ENCODE measurements at places on chromosomes 6 and 20.

DNA sequence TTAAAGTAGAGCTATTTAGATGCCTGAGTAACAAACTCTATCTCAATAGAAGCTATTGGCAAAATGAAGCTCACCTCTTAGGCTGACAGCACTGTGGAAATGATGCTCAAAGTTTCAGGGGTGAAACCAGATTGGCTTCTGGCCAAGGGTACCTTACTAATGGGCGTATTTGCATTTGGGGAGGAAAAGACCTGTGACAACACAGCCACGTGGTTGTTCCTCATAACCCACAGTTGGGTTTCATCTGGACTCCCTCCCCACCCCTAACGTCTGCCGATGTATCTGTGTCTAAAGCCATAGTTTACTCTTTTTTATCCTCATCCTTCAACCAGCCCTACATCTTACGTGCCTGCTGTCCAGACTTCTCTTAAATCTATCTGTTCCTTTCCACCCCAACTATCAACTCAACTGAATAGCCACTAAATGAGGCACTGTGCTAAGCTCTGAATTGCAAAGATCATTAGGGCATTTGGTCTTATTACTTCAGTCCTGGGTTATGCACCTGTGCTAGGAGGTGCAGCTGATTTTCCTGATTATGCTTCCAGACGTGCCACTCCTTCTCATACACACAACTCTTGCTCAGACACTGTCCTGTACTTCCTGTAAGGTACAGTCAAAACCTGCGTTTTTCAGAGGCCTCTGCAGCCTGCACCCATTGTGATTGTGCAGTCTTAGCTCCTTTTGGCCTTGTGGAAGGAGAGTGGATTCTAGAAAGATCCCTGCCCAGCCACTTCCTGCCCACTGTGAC is 80.6 kb upstream of the ARMC2 start:
- no peak for DNase-seq

GRCh38 chr6:36230371-36230770 is 33.8 kb downstream of the BRPF3 start:
- DNase-seq: no peak

DNA sequence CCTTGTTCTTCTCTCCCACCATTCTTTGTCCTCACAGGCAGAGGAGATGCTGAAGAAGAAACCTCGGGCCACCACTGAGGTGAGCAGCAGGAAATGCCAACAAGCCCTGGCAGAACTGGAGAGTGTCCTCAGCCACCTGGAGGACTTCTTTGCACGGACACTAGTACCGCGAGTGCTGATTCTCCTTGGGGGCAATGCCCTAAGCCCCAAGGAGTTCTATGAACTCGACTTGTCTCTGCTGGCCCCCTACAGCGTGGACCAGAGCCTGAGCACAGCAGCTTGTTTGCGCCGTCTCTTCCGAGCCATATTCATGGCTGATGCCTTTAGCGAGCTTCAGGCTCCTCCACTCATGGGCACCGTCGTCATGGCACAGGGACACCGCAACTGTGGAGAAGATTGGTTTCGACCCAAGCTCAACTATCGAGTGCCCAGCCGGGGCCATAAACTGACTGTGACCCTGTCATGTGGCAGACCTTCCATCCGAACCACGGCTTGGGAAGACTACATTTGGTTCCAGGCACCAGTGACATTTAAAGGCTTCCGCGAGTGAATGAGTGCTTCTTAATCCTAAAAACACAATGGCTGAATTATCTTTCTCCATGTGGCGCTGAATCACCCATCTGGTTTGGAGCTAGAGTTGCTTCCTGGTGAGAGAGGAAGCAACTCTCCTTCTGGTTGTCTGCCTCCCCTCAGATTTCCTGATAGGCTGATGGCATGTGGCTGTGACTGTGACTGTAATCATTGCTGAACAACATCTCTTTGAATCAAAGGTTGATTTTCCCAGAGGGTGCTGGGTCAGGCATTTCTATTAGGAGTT is 4.6 kb downstream of the MAD2L1BP start:
- DNase-seq: no peak

GRCh38 chr6:157535340-157536222 is 154.6 kb downstream of the ZDHHC14 start:
- no peak for DNase-seq

DNA sequence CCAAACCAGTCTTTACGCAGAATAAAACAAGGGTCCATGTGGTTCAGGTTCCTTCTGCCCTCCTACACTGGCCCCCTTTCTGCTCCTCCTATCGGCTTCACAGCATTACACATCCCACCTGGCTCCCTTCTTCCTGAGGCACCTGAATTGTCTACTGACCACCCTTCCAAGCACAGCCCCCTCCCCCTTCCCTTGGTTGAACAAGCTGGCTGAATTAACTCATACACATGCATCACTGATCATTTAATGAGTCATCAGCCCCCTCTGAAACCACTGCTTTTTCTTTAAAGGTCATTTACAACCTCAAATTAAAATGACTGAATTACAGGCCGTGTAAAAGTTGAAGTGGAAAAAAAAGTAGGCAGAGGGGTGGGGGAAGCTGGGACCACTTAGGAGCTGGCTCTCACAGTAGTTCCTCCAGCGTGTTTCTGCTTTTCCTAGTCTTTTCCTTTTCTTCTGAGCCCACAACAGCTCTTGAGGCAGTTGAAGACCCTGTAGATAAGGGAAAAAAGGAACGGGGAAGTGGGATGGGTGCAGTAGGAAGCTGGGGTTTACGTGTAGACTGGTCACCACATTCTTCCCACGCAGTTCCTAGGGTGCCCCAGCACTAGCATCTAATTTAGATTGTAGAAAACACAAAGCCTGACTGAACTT is 67.6 kb downstream of the FYN start:
- no peak for DNase-seq

- no peak for DNase-seq
Measured at GRCh38 chr6:25698631-25699030, 46.6 kb downstream of the SCGN start.

DNA sequence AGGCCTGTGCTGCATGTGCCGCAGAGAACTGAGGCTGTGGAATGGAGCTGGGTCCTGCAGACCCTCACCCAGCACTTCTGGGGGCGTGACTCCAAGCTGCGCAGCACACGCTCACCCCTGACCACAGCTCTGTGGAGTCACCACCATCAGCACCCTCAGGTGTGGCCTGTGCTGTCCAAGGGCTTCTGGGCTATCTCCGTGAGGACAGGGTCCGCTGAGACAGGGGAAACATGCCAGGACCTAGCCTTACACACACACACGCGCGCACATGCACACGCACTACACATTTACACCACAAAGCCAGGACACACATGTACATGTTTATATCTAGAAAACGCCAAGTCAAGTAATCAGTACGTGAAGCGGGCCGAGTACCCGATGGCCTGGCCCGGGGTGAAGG is 26.8 kb upstream of the TCFL5 start:
- no peak for DNase-seq

DNA sequence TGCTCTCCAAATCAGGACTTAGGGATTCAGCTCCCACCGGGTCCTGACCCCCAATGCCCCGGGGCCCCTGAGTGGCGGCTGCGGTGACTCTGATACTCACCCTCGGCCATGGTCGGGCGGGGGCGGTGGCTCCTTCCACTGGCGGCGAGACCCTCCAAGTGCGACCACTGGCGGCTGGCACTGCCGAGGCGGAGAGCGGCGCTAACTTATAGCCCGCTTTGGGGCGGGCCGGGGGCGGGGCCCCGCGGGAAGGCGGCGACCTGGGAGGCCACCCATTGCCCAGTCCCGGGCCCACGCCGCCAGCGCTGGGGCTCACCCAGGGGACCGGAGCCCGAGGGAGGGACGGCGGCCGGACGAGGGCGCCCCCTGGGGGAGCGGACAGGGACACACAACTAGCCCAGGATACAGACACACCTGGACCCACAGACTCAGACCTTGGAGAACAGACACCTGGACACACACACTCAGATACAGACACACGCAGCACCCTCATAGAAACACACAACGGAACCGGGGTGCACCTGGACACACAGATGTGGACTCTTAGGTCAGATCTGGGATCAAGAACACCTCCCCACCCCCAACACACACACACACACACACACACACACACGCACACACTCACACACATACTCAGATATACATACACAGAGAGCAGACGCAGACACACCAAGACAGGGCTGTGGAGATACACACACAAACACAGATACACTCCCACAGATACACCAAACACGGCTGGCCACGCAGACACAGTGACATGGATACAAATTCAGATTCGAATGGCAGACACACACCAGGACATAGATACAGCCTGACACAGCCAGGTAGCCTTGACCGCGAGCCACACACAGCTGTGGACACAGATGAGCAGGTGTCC is at the start of gene TGM2:
Gene TGM2, minus strand, starts transcription at position 182 of the 877 bp plus-strand sequence. Its CDS starts 72 bp downstream, at position 110.
- DNase-seq: no peak

- no peak for DNase-seq
Measured at GRCh38 chr20:433300-433975, 25.3 kb downstream of the RBCK1 start.

DNA sequence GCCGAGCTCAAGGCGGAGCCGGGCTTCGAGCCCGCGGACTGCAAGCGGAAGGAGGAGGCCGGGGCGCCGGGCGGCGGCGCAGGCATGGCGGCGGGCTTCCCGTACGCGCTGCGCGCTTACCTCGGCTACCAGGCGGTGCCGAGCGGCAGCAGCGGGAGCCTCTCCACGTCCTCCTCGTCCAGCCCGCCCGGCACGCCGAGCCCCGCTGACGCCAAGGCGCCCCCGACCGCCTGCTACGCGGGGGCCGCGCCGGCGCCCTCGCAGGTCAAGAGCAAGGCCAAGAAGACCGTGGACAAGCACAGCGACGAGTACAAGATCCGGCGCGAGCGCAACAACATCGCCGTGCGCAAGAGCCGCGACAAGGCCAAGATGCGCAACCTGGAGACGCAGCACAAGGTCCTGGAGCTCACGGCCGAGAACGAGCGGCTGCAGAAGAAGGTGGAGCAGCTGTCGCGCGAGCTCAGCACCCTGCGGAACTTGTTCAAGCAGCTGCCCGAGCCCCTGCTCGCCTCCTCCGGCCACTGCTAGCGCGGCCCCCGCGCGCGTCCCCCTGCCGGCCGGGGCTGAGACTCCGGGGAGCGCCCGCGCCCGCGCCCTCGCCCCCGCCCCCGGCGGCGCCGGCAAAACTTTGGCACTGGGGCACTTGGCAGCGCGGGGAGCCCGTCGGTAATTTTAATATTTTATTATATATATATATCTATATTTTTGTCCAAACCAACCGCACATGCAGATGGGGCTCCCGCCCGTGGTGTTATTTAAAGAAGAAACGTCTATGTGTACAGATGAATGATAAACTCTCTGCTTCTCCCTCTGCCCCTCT is 1.1 kb downstream of the CEBPB start:
- DNase-seq: no peak

DNA sequence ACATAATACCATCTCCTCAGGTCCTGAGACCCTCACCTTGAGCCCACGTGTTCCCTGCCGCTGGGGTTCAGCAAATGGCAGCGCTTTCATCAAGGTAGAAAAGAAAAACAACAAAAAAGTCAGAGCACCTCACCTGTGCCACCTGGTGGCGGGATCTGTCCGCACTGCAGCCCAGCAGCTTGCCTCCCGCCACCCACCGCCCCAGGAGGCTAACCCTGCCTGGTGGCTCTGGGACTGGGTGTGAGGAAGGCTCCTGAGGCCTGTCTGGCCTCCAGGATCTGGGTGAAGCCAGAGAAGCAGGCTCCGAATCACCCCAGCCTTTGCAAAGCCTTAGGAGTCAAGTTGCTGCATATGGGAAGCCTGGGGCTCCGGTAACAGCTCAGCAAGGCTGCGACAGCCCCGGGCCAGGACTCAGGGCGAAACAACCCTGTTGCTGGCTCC is 270.8 kb downstream of the BMP7 start:
- no peak for DNase-seq

GRCh38 chr6:42402184-42402583 is 49.5 kb downstream of the TRERF1 start:
- no peak for DNase-seq
